ENCODE measurements at places on chromosomes 5 and 9.

- peak; percentile 20 for DNase-seq
These were observed 15.0 kb upstream of the VAV2 start for GRCh38 chr9:134007150-134007549.

GRCh38 chr5:6220346-6221088 lies 157.8 kb downstream of the MED10 start:
- DNase-seq: no peak

DNA sequence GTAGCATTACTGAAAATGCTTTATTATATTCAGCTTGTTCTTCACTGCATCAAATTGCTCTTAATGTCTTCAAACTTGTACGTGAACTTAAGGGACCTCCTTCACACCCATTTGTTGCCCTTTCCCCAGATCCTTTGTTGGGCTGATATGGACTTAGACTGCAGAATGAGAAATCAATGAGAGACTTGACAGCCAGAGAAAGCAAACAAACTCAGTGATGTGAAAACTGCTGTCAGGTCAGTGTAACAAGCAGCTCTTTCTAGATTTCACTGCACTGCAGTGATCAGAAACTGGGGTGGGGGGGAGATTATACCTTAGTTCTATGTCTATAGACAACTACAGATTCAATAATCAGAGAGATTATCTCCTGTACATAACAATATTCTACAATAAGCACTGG lies 491.0 kb upstream of the DAP start:
- no peak for DNase-seq

DNA sequence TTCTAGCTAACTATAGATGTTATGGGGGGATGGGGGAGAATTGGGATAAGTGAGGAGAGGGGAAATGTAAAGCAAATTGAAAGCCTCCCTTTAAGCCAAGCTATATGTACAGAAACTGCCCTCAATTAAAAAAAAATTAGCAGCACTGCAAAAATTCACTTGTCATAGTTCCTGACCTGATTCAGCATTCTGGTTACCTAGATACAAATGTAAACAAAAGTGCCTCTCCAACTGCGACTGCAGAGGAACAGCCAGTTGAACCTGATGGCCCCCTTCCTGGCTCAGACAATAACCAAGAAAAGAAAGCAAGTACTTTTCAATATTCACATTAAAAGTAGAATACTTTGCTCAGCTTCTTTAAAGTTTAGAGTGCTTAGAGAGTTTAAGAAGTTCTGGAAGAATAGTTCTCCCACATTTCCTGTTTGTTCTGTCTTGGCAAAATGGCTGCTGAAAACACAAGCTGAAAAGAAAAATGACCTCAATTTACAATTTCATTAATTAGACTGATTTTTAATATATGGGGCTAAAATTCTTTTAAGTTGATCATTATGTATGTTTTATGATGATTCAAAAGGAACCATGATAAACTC lies 1.5 kb downstream of the FAM81B start:
- peak; percentile 49 for DNase-seq

DNA sequence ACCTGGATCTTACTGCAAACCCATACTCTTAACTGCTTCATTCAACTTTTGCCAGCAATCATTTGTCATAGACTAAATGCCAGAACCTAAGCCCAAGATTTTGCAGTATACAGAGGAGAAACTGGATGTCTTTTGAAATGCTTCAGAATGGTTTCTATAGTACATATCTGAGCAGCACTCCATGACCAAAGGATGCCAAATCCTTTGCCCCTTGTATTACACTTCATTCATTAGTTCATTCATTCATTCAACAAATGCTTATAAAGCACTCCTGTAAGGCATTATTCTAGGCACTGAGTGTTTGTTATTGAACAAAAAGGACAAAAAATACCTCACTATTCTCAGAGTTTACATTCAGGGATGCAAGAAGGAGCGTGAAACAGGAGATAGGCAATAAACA lies 119.9 kb downstream of the SLC1A3 start:
- DNase-seq: no peak

- no peak for DNase-seq
These were observed 5.0 kb downstream of the PRUNE2 start for GRCh38 chr9:76900884-76901440.

DNA sequence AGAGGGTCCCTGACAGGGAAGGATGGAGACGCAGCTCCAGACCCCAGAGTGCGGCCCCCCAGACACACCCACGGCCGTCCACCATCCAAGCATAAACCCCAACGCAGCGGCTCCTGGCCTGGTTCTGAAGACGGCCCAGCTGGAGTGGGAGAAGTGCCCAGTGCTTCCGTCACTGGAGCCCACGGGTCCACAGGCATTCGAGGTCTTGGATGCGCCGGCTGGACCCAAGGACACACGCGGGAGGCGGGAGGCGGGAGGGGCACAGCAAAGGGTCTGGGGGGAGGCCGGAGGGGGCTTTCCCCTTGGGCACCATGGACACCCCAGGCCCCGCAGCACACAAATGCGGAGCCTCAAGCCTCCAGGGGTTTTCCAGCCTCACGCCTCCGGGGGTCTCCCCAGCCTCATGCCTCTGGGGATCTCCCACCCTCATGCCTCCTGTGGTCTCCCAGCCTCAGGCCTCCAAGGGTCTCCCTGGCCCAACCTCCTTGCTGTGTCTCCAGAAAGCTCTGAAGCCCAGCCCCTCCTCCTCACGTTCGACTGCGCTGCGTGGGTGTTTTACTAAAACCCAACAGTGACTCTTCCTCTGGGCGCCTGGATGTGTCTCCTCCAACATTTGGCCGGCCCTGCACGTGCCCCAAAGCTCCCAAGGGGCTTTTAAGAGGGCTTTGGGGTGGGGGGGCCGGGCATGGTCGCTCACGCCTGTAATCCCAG lies 15.2 kb downstream of the EXD3 start:
- DNase-seq: no peak
